ENCODE measurements at places on chromosomes 7 and 10.

DNA sequence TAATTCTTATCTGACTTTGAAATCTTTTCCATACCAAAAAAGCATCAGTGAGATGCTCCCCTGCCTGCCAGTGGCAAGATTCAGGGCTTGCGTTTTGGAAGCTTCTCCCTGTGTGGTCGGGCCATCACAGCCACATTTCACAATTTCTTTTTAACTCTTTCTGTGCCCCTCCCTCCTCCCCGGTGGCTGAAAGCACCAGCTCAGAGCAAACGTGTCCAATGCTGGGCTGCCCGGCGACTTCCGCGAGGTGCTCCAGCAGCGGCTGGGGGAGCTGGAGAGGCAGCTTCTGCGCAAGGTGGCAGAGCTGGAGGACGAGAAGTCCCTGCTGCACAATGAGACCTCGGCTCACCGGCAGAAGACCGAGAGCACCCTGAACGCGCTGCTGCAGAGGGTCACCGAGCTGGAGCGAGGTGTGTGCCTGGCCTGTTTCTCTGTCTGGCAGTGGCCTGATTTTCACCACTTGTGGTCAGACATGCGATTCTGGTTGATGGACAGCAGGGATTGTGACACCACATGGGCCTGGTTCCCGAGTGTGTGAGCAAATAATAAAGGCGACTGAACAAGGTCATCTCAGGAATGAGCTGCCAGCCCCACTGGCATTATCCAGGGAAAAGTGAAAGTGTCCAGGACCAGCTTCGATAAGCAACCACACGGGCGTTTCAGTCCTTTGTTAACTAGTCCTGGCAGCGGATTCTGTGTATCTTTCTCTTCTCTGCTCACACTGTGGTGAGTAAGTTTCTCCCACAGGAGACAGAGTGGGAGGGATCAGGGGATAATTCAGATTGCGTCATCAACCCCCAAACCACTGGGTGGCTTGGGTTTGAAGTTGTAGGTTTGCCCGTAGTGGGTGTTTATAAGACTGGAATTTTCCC is 2.6 kb downstream of the NPTX2 start:
- no peak for DNase-seq

DNA sequence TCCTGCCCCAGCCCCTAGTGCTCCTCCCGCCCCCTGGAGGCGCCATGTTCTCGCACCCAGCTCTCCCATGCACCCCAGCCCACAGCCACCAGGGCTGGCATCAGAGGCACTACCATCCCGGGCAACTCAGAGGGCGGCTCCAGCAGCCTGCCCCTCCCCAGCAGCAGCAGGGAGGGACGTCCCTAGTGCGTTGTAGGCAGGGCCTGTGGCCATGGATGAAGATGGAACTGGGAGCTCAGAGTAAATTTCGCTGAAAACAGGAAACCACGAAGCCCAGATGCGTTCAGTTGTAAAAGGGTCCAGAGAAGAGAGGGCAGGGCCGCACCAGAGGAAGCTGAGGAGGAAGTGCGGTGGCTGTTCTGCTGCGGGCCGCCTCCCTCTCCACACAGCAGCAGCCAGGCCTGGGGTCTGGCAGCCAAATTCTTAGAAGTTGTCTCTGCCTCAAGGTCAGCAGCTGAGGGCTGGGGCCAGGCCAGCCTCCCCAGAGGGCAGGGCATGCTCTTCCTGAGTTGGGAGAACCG is 24.6 kb downstream of the VSIR start:
- DNase-seq = no peak

DNA sequence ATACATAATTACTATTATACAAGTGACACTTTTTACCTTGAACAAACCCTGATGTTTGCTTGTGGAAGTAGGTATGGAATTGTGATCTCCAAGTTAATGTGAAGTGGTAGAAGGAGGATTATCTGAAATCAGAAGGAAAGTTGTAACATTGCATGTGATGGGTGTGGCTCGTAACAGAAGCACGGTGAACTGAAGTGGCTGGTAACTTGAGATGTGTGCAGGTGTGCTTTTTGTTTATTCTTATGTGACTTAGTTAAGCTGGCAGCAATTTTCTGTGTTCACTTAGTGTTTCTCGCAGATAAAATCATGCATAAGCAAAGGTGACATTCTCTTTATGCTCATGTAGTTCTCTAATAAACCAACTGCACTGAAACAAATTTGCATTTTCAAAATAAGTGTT is 82.3 kb downstream of the ZEB1 start:
- DNase-seq = no peak

DNA sequence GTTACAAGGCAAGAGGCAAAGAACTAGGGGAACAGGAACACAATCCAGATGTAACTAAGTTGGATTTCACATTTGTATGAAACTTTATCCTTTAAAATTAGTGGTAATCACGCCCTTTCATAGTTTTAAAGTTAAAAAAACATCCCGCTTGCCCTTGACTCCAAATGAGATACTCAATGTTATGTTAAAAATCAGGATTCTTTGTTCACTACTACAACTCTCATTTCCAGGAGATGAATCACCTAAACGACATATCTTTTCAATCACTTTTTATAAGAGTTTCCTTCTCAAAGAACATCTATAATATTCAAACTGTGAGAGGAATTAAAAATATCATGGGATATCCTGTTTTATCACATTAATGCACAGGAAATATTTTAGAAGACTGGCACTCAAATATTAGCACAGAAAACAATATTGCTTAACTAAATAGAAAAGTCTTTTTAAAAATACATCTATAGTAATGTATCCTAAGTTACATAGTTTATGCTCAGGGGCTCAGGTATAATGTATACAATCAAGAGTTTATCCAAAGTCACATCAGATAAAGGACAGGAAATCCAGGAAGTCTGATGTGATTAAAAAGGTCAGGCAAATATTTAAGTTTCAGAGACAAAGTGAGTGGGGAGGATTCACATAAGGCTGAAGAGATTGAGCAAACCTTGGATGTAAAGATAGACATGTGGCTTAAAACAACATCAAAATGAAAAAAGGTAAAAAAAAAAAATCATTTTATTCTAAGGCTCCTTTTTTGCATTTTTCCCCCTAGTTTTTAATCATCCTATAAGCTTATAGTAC is 41.9 kb downstream of the CADPS2 start:
- no peak for DNase-seq

DNA sequence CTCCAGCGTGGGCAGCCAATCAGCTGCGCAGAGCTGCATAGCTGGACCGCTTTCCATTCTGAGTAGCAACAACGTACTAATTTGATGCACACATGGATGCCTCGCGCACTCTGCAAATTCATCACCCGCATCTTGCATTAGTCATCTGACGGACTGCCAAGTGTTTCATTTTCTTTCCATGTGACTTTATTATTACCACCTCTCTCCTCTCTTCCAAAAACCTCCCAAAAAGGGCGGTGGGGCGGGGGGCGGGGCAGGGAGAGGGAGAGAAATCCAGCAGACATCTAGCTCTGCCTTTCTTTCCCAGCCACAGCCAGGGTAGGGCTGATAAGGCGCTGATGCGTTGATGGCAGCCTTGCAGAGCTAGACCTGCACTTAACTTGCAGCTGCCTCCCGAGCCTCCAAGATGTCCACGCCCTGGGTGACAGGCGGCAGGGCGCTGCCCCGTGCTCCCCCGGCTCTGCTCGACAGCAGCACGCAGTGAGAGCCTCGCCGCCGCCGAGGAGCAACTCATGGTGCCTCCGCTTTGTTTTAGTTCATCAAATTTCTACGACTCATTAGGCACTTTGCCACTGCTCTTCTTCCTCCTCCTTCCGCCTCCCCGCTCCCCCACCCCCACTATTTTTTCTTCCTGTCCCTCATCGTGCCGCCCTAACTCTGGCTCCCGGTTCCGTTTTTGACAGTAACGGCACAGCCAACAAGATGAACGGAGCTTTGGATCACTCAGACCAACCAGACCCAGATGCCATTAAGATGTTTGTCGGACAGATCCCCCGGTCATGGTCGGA is 147.3 kb downstream of the CELF2 start:
- peak; percentile 64 for DNase-seq

GRCh38 chr10:131899695-131900349 is 986 bp upstream of the PPP2R2D start:
- no peak for DNase-seq

GRCh38 chr10:113922787-113923570 is 68.5 kb downstream of the NHLRC2 start:
- DNase-seq = no peak

DNA sequence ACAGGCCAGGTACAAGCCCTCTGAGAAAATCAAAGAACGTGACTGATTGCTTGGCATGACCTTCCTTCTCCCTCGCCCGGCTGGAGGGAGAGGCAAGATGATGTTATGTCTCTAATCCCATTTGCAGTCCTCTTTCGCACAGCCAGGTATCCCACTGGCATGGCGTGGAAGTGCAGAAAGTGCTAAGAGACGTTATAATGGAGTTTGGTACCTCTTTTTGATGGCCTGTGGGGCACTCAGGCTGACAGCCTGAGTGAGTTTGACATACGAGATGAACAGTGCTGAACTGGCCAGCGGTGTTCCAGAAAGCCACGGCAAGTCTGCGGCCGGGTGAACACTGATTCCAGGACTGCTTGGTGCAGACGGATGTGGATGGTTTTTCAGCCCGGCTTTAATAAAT is 241.6 kb downstream of the RAB11FIP2 start:
- no peak for DNase-seq

GRCh38 chr10:75508814-75509306 is 77.4 kb downstream of the LRMDA start:
- no peak for DNase-seq

DNA sequence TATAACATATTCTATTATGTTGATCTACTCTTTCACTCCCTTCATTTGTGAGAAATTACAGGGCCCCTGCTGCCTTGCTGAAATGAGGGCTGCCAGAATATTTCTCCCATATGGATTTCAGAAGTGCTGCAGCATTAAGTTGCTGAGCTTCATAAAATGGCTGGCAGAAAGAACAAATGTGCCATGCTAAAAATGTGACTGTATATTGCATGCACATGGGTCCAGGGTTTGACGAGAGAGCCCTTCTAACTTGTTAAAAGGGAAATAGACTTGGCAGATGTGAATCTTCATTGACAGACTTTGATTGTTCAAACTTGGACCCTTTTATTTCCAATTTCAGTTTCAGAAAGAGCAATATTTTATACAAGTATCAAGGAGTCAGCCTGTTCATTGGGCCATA is 468.6 kb downstream of the PHTF2 start:
- DNase-seq = no peak

GRCh38 chr10:132192991-132193665 is 6.4 kb downstream of the DPYSL4 start:
- DNase-seq = no peak

DNA sequence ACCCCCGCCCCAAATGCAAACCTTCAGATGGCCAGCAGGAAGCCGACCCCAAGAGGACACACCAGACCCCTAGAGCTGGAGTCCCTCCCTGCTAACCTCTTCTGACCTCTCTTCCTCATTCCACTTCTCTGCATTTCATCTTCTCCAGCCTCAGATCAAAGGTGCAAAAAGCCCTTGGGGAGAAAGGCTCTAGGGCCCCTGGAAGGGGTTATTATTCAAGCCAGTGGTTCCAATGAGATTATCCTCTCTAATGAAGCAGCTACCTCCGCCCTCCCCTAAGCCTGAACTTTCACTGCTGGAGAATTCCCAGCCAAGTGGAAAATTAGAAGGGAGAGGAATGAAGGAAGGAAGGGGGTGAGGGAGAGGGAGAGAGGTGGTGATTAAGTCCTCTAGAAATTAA is 343.9 kb downstream of the PLXNA4 start:
- no peak for DNase-seq

GRCh38 chr10:132987671-132988571 is 45.6 kb upstream of the CFAP46 start:
- peak; percentile 39 for DNase-seq

GRCh38 chr10:476455-476780 is 213.1 kb downstream of the DIP2C start:
- no peak for DNase-seq

GRCh38 chr10:115432188-115432819 is 339.1 kb downstream of the ATRNL1 start:
- peak; percentile 64 for DNase-seq

GRCh38 chr10:119162452-119163092 is 2.9 kb downstream of the SFXN4 start:
- no peak for DNase-seq

DNA sequence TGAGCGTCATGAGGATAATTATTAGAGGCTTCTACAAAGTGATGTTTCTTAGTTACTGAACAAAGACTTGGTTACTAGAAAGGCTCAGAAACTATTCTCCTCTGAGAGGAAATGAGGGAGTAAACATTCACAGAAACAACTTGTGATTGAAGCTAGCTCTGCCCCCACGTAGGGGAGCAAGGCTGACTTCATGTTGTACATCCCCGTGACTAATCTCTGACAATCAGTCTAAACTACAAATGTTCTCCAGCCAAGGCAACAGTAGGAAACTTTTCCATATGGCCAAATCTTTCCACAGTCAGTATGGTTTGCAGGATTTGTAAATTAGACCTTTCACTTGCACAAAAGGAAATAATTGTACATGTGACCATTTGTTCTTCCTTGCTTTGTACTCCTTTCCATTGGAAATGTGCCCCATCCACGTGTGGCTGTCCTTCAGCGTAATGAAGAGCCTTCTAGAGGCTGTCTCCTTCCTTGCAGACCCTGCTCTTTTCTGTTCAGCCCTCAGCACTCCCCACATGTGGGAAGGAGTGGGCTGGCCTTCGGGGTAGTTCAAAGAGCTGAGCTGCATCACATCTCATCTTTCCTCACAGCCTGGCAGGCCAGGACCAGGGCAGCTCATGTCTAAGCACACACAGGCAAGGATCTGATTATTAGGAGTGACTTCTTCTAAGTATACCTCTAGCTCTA is 93.5 kb downstream of the PCGF5 start:
- DNase-seq = peak; percentile 37

GRCh38 chr10:75432176-75432575 is 752 bp downstream of the LRMDA start:
- no peak for DNase-seq

DNA sequence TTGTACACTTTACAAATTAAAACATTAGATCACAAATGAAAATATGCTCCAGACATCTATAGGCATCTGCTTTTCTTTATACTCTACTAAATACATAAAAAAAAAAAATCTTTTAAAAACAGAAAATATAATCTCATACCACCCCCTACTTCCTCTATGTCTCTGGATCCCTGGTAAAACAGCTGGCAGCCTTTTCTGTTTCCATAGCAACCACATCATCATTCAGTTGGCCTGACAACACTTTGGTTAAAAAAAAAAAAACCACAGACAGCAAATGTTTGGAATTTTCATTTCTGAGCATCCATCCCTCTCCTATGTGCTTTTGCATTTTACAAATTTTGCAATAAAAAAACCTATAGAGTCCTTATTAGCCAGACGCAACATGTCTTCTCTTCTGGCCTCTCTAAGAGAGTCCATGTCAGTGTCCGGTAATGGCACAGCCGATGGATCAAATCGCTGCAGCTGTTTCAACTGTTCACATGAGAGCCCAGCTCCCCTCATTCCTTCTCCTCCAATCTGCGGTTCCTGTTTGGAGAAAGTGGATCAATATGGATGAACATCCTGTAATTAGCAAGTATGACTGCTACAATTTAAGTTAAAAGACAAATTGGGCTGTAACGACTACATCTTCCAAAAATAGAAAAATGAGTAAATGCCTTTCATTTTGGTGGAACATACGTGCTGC is 105.6 kb downstream of the NSUN6 start:
- no peak for DNase-seq

Data from RKO (cell line).